NCI-H2081 (cell line): ENCODE measurements at places on chromosomes 7 and 10.

GRCh38 chr10:123141791-123142700, 5.9 kb upstream of the HMX2 start:
- no peak for DNase-seq

DNA sequence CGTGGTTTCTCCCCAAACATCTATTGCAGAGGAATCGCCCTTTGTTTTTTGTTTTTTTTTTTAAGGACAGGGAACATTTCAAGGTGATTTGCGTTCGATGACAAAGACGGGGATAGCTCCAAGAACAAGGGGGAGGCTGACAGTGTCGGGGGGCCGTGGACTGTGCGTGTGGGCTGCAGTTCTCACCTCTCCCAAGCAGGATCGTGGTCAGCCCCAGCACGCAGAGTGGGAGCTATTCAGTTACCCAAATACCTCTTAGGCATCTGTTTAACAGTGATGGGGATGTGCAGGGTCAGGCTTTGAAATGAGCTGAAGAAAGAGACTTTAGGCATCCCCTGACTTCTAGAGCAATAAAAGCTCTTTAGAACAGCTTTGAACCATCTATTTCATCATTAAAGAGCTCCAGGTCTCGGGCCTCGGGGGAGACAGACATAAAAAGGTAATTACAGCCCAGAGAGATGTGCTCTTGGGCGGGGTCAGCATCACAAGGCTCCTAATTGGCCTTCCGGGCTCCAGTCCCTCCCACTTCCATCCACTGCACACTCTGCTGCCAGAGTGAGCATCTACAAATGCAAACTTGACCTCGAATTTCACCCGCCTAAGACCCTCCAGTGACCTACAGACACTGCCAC, 97.3 kb downstream of the MYL10 start:
- no peak for DNase-seq

GRCh38 chr10:95280637-95281036, 10.2 kb downstream of the PDLIM1 start:
- DNase-seq = no peak

GRCh38 chr10:53606981-53607380, 834.4 kb upstream of the MBL2 start:
- no peak for DNase-seq

DNA sequence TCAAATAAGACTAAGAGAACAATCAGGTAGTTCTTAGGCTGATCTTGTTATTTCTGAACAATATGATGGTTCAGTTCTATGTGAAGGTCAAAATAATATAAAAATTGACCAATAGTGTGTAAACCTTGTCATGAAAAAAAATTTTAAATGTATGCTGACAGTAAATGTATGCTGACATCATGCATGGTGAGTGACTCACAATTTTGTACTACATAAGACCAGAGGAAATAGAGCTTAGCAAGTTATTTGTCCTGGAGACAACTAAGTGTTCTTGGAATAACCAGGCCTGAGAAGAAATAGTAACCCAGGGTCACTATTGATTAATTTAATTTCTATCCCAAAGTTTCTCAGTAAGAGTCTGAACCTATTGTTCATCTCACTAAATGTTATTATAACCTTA, 182.2 kb upstream of the PCDH15 start:
- DNase-seq = no peak

GRCh38 chr10:118210276-118210675, 131.8 kb downstream of the FAM204A start:
- DNase-seq = no peak

GRCh38 chr7:45088821-45089340, at the start of gene NACAD:
NACAD (minus strand) TSS chr7:45088969; CDS start chr7:45088894, 75 bp downstream.
- peak; percentile 69 for DNase-seq

GRCh38 chr10:12631787-12632562, 282.6 kb downstream of the CAMK1D start:
- DNase-seq = peak; percentile 36

DNA sequence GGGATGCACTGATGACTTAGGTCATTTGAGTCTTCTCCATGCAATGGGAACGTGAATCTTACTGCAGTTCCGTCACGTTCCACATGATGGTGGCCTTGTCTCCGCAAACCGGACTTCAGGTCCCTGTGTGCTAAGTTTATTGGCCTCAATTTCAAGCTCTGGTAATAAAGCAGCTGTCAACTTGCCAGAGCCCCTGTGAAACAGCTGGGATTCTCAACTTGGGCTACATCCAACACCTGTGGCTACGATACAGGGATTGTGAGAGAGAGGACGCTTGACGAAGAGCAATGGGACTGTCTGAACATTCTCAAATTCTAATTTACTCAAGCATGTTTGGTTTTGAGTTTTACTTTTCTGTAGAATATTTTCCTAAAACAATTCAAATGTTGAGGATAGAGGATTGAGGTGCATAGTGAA, 174.2 kb downstream of the PTN start:
- DNase-seq = peak; percentile 98

DNA sequence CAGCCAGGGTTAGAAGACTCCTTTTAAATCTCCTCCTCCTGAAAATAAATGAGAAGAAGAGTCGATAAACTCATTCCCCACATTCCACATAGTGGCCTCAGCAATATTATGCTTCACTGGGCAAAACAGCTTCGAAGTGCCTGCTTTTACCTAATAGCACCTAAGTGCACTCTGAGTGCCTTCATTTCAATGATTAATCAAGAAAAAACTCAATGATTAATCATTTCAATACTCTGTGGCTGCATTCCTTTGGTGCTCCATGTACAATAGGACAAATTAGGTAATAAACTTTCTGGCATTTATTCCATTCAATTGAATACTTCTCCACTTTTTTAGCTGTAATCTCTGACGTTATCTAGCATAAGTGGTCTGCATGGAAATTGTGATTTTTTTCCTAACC, 174.6 kb downstream of the CCDC71L start:
- no peak for DNase-seq

DNA sequence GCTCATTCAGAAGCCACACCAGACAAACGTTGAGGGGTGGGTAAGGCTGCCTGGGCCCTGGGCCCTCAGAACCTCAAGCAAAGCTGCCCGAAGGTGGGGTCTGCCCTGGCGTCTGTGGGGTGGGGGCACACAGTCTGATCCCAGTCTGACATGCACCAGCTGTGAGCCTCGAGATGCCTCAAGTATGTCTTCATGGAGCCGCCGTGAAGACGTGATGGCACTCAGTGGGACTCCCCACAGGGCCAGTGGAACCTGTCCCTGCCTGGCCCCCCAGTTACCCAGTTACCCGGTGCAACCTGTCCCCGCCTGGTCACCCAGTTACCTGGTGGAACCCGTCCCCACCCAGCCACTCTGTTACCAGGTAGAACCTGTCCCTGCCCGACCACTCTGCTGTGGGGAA, 351.2 kb downstream of the PTPRN2 start:
- no peak for DNase-seq

DNA sequence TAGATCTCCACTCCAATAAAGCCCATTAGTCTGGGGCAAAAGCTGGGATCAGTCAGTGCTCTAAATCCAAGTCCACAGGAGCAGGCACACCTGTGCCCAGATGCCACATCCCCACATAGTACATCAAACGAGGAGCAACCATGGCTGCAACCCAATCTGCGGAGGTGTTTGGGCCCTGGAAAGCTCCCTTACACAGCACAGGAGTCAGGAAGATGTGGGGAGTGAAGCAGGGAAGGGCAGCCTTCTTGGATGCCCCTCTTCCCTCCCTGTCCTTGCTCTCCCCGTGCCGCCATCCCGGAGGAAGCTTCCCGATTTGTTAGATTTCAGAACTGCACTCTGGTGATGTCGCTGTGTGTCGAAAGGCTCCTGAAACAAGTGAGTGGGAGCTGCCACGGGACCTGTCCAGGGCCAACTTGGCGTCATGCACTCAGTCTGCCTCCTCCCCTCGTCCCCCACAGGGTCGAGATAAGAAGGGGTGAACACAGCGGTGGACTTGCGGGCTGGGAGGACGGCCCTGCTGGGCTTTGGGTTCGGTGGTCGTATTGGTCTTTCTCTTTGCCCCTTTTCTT, 230.6 kb upstream of the GRB10 start:
- DNase-seq = no peak

- no peak for DNase-seq
These were observed 51.1 kb downstream of the CAMK1D start for GRCh38 chr10:12400266-12400931.

DNA sequence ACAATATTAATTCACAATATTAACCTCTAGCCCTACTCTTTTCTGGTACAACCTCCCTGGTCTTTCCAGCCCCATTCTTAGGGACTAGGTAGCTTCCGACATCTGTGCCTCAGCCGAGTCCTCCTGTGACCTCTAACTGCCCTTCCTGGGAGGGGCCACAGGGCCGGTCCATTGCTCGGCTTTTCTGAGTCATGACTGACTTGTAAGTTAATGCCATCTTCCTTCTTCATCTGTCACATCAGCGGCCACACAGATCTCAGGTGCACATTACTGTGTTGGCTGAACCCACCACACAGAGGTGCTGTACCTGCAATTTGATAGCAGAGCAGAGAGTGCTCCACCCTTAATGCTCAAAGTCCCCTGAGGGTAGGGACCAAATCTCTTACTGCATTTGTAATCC, 4.1 kb upstream of the CPA4 start:
- no peak for DNase-seq

DNA sequence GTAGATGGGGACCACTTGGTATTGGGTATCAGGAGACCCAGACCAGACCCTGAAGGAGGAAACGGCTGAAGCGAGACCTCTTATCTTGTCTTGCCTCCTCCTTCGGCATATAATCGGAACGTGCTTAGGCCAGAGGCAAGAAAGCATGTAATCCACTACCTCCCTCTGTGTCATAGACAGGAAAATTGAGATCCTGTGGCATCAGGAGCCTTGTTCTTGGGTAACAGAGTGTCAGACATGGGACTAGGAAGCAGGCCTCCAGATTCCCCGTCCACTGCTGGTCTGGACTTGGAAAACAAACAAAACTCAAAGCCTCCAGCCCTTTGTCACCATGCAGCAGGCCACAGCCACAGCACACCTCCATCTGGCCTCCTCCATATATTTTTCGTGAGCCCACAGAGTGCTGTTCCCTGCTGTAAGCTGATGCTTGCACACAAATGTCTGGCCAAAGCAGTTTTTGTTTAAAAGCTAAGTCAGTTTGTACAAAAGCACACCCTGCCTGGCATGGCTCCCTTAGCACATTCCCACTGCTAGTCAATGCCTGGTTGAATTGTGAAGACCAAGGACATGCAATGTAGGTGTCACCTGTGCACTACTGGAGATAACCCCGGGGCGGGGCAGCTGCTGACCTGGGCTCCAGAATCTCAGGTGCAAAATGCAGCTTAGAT, 510.9 kb downstream of the RPS24 start:
- DNase-seq = no peak

GRCh38 chr7:73447121-73447733, 13.6 kb downstream of the FZD9 start:
- no peak for DNase-seq

GRCh38 chr10:58951746-58952145, 224.7 kb upstream of the PHYHIPL start:
- DNase-seq = no peak

GRCh38 chr7:82036146-82036886, 266.5 kb upstream of the HGF start:
- DNase-seq = no peak

- no peak for DNase-seq
These were observed 160.5 kb downstream of the BAMBI start for GRCh38 chr10:28837613-28838390.

DNA sequence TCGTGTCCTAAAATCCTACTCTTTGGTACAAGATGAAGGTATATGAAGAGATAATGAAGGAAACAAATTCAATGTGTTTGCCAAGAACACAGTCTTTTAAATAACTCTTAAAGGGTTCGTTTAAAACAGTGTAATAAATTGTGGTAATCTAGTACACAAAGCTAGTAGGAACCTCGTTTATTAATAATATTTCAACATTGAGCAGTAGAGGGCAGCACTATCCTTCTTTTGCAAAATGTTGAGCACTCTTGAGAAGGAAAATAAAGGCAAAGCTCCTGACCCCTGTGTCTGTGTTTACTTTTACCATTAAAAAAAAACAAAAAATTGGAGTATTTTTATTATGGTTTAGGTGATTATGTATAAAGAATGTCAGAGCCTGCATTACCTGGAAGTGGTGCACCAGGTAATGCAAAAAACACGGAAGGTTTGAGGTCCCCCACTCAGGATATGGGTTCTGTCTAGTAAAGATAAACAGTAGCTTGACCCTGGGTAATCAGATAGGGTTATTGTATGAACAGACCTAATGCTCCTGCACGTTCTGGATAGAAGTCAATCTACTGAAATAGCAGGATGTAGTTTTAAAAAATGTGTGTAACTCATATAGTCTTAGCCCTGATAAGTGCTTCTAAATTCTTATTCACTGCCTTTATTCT, 5.7 kb upstream of the GOT1 start:
- DNase-seq = peak; percentile 32

- no peak for DNase-seq
These were observed 141.1 kb upstream of the WNT16 start for GRCh38 chr7:121187676-121188075.

GRCh38 chr7:151123822-151124464, 37.7 kb downstream of the AGAP3 start:
- peak; percentile 68 for DNase-seq

- DNase-seq = no peak
These were observed 161.3 kb upstream of the LRRN3 start for GRCh38 chr7:110929480-110930249.

- no peak for DNase-seq
These were observed 39.8 kb upstream of the MSRB2 start for GRCh38 chr10:23055424-23056185.

- no peak for DNase-seq
These were observed 36.8 kb downstream of the AFAP1L2 start for GRCh38 chr10:114367351-114368056.

- no peak for DNase-seq
These were observed 139.7 kb downstream of the ADCY1 start for GRCh38 chr7:45713669-45714520.

- no peak for DNase-seq
These were observed 64.0 kb downstream of the ZNF33B start for GRCh38 chr10:42574336-42574735.

DNA sequence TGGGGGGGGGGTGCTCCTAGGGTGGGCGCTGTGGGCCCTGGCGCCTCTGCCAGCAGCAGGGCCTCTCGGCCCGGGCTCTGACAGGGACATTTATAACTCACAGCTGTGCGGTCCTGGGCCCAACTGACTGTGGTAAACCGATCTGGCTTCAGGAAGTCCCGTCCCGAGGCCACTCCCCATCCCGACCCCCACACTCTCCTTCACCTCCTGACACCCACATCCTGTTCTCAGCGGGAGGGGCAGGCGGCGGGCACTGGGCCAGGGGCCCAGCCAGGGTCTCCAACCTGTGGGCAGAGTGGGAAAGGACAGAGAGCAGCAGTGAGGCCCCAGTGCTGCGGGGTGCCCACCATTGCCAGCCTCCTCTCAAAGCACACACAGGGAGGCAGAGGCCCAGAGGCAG, 69.1 kb downstream of the ZMIZ1 start:
- no peak for DNase-seq

DNA sequence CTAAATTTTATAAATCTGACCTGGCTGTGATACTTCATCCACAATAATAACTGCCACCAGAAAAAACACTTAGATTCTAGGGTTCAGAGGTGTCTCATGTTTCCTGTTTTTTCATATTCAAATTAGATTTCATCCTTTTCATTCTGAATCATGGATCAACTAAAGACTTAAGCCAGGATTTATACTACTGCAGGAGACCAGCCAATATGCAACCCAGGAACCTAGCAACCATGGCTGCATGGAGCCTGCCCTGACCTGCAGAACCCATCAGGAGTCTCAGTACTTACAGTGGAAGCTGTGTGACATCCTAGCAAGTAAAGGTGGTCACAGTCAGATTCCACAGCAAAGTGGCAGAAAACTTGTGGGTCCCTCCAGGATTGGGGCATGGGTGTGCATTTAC, 40.5 kb upstream of the RNF148 start:
- DNase-seq = peak; percentile 27
